Mammary epithelial cell (primary cell): ENCODE measurements at places on chromosomes 5 and 9. TPM values are rescaled to one million over a fixed set of nuclear protein-coding genes. Genes with fewer than 3 reads are reported as not detected.
A peak's percentile ranks its signal among the peaks of the same experiment; 100 is the strongest.

GRCh38 chr5:170533383-170533782 is 29.6 kb downstream of the KCNIP1 start:
- no peak for DNase-seq

- DNase-seq, result no peak
Measured at GRCh38 chr5:116418016-116418415, 156.6 kb downstream of the SEMA6A start.

DNA sequence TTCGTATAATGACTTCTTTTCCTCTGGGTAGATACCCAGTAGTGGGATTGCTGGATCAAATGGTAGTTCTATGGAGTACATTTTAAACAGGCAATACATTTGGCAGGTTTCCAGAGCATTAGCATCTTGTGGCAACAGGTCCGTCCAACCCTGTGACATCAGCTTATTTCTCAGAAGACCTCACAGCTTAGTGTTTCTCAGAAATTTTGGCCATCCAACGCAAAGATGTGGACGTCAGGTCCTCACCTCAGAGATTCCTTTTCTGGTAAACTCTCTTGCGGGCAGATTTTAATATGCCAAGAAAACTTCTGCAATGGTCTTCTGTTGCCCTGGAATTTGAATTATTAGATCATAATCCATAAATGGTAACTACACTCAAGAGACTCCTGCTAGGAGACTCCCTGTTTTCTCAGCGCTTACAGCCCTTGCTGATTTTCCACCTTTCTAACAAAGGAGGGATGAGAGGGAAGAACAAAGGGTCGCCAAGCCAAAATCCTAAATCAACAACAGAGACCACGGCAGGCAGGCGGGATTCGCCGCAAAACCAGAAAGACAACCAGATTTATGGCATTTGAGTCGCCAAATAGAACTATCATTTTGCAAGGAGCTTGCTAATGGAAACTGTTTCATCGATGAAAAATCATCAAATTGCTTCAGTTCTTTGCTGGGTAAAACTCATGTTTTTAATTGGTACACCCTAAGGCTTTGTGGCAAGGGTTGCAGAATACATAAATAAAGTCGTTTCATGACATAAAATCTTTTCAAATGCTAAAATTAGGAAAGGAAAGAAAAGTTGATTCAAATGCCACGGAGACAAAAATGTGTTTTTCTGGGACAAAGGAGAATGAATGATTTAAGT is 34.1 kb upstream of the PLPP1 start:
- no peak for DNase-seq

DNA sequence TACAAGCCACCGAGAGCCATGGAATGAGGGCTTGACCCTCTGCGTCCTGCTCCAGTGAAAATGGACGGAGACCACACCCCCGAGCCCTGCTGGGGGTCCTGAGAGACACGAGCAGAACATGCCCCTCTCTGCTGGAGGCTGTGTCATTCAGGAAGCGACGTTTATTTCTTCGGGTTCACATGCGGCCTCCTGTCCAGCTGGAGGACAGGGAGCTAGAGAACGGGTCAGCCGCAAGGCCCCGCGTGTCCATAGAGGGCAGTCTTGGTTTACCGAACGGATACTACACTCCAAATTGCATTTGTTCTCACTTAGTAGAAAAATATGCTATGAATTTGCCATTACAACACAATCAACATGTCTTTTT is 36.1 kb downstream of the MRPL36 start:
- peak; percentile 32 for DNase-seq

Gene OR1Q1
- not detected for polyA plus RNA-seq

GRCh38 chr5:144318460-144318859 is 147.8 kb downstream of the KCTD16 start:
- no peak for DNase-seq

DNA sequence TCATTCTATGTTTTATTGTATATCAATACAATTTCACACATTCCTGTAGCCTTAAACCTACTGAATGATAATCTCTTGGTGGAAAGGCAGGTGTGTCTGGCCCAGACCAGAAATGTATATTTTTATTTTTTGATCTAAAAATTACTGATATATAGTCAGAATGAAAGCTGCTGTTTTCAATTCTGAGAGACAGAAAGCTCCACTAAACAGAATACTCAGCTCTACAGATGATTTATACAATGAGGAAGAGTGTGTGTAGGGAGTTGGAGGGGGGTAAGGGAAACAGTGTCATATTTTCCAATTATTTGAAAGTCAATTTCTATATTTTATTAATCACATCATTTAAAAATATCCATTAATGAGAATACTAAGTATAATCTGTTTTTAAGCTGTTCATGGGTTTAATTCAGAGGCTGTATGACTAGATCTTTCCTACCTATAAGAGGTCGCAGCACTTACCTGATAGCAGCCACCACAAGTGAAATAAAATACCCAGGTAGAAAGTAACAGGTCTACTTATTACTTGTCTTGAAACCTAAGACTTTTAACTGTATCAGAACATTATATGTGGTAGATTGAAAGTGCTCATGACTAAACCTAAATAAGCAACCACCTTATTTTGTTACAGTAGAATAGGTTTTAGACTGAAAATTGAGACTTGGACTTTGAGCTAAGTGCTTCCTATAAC is 183.4 kb downstream of the TMC1 start:
- no peak for DNase-seq

Gene BTNL8
- polyA plus RNA-seq, result not detected

DNA sequence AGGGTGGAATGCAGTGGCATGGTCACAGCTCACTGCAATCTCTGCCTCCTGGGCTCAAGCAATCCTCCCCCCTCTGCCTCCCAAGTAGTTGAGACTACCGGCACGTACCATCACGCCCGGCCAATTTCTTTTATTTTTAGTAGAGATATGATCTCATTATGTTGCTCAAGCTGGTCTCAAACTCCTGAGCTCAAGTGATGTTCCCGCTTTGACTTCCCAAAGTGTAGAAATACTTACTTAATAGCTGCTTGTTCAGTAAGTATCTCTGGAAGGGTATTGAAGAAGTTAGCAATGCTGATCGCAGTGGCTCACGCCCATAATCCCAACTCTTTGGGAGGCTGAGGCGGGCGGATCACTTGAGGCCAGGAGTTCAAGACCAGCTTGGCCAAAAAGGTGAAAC is 35.7 kb upstream of the PLIN2 start:
- peak; percentile 67 for DNase-seq

DNA sequence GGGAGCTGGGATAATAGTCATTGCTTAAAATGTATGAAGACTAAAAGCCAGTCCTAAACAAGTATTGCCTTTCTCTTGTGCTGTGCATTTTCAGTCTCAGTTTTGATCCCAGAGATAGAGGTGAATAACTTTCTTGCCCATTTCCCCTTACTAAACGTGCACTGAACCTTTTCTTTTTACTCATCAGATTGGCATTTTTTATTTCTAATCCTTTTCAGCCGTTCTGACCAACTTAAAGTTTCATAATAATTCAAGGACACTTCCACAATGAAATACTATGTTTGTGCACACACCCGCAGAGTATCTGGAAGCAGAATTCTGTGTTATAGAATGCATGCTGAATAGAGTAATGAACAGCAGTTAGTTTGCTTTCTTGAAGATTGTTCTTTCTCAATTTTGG is 343.6 kb downstream of the LRRC70 start:
- no peak for DNase-seq

Gene IL5
- polyA plus RNA-seq, result not detected
